ENCODE measurements at places on chromosomes 6 and 20.
A peak's percentile ranks its signal among the peaks of the same experiment; 100 is the strongest.

DNA sequence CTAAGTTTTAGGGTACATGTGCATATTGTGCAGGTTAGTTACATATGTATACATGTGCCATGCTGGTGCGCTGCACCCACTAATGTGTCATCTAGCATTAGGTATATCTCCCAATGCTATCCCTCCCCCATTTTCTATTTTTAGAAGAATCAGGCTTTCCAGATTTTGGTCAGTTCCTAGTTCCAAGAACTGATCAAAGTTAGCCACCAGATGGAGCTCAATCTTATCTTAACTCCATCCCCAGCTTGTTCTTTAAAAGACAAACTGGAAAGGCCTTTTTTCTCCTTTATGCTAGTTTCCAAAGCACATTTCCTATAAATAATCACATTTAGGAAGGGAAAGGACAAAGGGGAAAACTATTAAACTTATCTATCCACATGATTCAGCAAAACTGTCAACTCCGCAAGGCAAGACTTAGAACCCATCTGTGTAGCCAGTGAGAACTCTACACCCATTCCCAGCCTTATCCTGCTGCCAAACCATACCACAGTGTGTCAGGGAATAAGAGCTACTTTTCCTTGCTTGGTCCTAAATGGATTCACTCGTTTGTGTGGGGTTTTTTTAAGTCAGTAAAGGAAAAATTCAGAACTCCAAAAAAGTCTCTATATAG is 22.8 kb upstream of the KHDC1 start:
- no peak for DNase-seq

DNA sequence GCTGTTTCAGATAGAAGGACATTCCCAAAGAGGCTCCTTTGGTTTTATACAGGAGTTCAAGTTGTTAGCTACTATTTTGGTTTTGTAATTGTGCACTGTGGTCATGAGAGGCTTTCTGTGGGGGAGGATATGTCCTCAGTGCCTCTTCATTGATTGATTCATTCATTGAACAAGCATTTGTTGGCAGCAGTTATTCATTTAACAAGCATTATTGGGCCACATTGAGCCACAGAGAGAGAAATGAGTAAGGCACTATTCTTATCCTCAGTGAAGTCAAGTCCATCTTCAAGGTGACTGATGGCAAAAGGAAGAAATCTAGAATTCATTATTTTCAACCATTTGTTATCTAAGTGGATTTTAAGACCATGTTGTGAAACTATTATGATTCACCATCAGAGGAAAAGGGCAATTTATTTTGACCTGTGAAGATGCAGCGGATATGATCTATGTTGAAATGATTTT is 697.2 kb upstream of the CITED2 start:
- no peak for DNase-seq

DNA sequence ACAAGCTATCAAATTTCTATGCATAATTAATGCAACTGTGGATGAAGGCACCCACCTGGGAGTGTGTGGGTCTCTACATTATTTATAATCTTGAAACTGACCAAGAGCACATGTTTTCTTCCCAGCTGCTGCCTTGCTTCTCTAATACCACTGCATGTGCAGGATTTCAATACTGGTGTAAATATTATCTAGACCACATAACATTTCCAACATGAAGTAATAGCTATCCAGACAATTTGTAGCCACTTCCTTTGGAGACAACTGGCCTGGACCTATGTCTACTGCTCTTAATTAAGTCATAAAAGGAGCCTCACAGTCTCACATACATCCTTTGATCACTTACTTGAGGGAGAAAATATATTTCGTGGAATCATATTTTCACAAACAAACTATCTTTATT is 180.7 kb downstream of the HIVEP2 start:
- no peak for DNase-seq

GRCh38 chr6:70353448-70353847 is 50.6 kb upstream of the COL9A1 start:
- DNase-seq, result no peak

GRCh38 chr6:35094183-35094582 is 47.0 kb downstream of the TCP11 start:
- no peak for DNase-seq

DNA sequence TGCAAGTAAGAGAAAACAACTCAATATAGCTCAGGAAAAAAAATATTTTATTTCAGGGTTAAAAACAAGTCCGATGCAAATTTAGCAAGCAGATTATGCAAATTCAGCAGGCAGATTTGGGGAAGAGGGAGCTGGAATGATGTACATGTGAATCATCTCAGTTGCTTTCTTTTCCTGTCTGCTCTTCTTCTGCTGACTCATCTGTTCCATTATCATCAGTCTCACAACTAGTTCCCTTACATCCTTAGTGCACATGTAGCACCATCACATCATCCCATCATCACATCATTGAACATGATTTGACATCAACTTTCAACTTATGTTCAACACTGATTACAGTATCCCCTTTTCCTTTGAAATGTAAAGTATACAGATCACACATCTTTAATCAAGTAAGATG is 11.5 kb upstream of the DEFB113 start:
- DNase-seq, result no peak

DNA sequence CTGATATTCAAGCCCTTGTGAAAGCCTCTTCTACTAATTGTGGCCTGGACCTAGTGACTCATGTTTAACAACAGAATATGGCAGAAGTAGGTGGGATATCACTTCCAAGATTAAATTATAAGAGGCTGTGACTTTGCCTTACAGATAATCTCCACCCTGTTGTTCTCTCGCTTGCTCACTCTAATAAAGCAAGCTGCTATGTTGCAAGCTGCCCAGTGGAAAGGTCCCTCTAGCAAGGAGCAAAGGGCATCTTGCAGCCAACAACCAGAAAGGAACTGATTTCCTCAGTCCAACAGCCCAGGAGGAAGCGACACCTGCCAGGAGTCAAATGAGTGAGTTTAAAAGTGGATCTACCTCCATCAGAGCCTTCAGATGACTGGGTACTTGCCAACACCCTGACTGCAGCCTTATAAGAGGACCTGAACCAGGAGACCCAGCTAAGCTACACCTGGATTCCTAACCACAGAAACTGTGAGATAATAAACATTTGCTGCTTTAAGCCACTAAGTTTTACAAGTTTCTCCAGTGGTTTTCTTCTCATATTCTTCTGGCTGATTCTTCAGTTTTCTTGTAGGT is 112.6 kb downstream of the FRK start:
- no peak for DNase-seq

GRCh38 chr6:26175428-26176181 is 88.4 kb downstream of the HFE start:
- no peak for DNase-seq

- DNase-seq, result no peak
Observed at GRCh38 chr6:111989743-111990142, 64.2 kb upstream of the CCN6 start.

DNA sequence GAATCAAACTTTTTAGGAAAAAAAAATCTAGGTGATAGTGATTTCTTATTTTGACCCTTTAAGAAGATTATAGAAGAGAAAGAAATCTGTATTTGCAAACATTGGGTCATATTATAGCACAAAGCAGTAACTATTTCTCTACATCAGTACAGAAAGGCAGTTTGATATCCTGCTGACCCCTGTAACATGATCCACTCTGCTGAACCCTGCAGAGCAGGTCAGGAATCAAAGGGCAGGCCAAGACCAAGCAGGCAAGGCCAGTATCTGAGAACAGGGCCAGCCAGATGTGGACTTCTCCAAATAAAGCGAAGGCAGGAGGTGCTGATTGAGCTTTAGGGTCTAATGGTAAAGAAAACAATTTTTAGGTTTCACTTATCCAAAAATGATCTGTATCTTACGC is 239.4 kb downstream of the PTPRK start:
- DNase-seq, result no peak

GRCh38 chr20:57315976-57316480 is 13.6 kb upstream of the SPO11 start:
- no peak for DNase-seq

GRCh38 chr6:107658920-107659865 is 164.9 kb downstream of the SCML4 start:
- DNase-seq, result peak; percentile 8

DNA sequence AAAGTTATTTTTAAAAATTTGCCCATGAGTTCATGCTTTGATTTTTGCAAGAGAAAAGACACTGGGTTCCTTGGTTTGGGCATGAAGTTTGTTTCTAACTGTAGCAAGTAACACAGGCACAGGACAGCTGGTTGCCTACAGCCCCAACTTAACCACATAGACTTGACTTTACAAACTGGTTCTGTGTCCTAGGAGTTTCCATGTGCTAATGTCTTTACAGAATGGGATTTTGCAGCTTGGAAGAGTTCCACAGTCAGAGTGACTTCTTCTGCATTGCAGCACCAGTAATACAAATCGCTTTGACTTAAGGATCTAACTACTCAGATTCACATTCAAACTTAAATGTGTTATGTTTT is 44.3 kb downstream of the OR2B2 start:
- no peak for DNase-seq

GRCh38 chr20:51411870-51412269 is 130.6 kb downstream of the NFATC2 start:
- no peak for DNase-seq

GRCh38 chr20:38253571-38253970 is 7.0 kb downstream of the KIAA1755 start:
- no peak for DNase-seq

GRCh38 chr6:32192608-32193039 is at the start of gene GPSM3:
GPSM3 (minus strand) TSS chr6:32192643; CDS start chr6:32192513, 130 bp downstream.
- DNase-seq, result no peak

Data from NCI-H1436 (cell line).